Astrocyte (in vitro differentiated cells and primary cell): ENCODE measurements at places on chromosomes 11 and 22.

DNA sequence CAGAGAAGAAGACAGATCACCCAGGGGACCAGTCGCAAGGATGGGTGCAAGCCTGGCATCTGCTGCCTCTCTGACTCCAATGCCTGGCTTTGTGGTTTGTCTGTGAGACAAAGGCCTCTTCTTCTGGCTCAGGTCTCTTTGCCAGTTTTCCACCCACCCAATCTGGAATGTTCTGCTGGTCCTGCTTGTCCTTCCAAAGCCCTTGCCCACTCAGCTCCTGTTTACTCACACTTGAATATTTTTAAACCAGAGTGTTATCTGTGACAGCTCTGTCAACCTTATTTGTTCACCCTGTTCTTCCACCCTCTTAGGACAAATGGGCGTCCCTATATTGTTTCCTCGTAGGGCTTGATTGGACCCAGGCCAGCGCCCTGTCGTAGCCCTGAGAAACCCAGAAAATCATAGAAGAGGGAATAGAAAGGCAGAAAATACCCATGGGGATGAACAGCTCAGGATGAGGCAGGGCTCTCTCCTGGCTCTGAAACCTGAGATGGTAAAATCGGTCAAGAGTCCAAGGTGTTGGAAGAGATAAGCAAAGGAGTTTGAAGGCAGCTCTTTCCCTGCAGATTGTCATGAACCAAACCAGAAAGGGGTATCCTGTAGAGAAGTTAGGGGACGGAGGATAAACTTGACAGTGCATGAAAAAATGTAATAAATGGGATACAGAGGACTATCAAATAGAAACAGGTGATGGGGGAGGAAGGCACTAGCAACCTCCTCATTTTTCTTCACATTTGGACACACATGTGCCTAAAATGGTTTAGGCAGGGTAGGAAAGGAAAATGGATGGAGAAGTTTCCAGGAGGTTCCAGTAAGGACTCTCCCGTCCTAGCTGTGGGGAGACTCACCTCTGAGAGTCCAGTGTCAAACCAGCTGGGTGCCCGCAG lies 651 bp downstream of the CRYAB start:
- peaks cover 18% of the 10 kb centered on the region for H3K4me1 ChIP-seq
- peaks cover 5% of the 10 kb centered on the region for H3K27me3 ChIP-seq
- no peak overlapping the region for H3K27ac ChIP-seq
- no peak overlapping the region for H3K4me3 ChIP-seq
- no peaks in the 10 kb centered on the region for H3K36me3 ChIP-seq

- DNase-seq, result peak; percentile 60
- no peaks in the 10 kb centered on the region for H3K4me1 ChIP-seq
- no peak overlapping the region for H3K27ac ChIP-seq
- H3K27me3 ChIP-seq, result peaks cover 11% of the 10 kb centered on the region
- no peak overlapping the region for H3K4me3 ChIP-seq
Measured at GRCh38 chr22:37079668-37080171, 28.2 kb downstream of the KCTD17 start.

DNA sequence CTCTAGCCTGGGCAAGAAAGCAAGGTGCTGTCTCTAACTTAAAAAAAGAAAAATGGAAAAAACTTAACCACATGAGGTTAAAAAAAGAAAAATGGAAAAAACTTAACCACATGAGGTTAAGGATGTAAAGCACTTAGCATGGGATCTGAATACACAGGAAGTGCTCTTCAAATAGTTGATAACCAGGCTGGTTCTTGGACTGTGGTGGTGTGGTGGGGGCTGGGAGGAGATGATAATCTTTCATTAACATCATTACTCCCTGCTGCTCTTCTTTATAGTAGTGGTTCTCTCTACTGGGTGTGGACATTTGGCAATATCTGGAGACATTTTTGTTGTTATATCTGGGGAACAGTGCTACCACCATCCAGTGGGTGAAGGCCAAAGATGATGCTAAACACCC lies 88.4 kb downstream of the TTC17 start:
- no peaks in the 10 kb centered on the region for H3K27me3 ChIP-seq
- DNase-seq, result peak; percentile 2
- H3K27ac ChIP-seq, result no peak overlapping the region

GRCh38 chr11:12807621-12808020 lies 133.4 kb downstream of the TEAD1 start:
- H3K27ac ChIP-seq, result no peak overlapping the region
- no peaks in the 10 kb centered on the region for H3K27me3 ChIP-seq

- no peak overlapping the region for H3K4me3 ChIP-seq
- no peaks in the 10 kb centered on the region for H3K36me3 ChIP-seq
- DNase-seq, result no peak
- no peaks in the 10 kb centered on the region for H3K4me1 ChIP-seq
- H3K27me3 ChIP-seq, result no peaks in the 10 kb centered on the region
Measured at GRCh38 chr22:34972191-34972897, 93.6 kb upstream of the ISX start.

GRCh38 chr11:122178795-122179194 lies 62.8 kb upstream of the BLID start:
- H3K4me3 ChIP-seq, result peak overlapping the region; percentile 99
- H3K27ac ChIP-seq, result peak overlapping the region; percentile 97
- peaks cover 28% of the 10 kb centered on the region for H3K36me3 ChIP-seq

GRCh38 chr11:117197516-117198456 lies 1.4 kb upstream of the TAGLN start:
- peak overlapping the region; percentile 83 for H3K4me3 ChIP-seq
- peaks cover 28% of the 10 kb centered on the region for H3K4me1 ChIP-seq
- H3K27ac ChIP-seq, result peak overlapping the region; percentile 81
- peaks cover 5% of the 10 kb centered on the region for H3K36me3 ChIP-seq
- H3K27me3 ChIP-seq, result no peaks in the 10 kb centered on the region

DNA sequence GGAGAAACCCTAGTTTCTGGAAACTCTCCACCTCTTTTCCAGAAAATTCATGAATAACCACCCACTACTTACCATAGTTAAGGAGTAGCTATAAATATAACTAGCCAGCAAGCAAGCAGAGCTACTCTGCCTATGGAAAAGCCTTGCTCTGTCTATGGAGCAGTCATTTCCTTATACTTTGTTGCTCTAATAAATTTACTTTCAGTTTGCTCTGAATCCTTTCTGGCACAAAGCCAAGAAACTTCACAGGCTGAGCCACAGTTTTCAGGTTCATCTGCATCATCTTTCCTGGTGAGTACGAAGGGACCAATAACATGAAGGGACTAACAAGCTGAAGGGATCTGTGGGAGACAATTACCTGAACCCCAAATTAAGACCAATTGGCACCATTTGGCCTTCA lies 4.6 kb downstream of the OR4C45 start:
- no peak overlapping the region for H3K4me3 ChIP-seq
- DNase-seq, result no peak
- H3K36me3 ChIP-seq, result no peaks in the 10 kb centered on the region
- H3K4me1 ChIP-seq, result no peaks in the 10 kb centered on the region
- H3K27ac ChIP-seq, result no peak overlapping the region

GRCh38 chr11:130050257-130050656 lies 19.4 kb upstream of the APLP2 start:
- H3K27ac ChIP-seq, result no peak overlapping the region
- no peaks in the 10 kb centered on the region for H3K4me1 ChIP-seq
- peak; percentile 20 for DNase-seq
- no peaks in the 10 kb centered on the region for H3K36me3 ChIP-seq
- H3K4me3 ChIP-seq, result no peak overlapping the region
- peaks cover 7% of the 10 kb centered on the region for H3K27me3 ChIP-seq

- H3K27ac ChIP-seq, result no peak overlapping the region
- no peaks in the 10 kb centered on the region for H3K36me3 ChIP-seq
- DNase-seq, result no peak
Measured at GRCh38 chr22:47997612-47998011, 1235.2 kb downstream of the TBC1D22A start.

DNA sequence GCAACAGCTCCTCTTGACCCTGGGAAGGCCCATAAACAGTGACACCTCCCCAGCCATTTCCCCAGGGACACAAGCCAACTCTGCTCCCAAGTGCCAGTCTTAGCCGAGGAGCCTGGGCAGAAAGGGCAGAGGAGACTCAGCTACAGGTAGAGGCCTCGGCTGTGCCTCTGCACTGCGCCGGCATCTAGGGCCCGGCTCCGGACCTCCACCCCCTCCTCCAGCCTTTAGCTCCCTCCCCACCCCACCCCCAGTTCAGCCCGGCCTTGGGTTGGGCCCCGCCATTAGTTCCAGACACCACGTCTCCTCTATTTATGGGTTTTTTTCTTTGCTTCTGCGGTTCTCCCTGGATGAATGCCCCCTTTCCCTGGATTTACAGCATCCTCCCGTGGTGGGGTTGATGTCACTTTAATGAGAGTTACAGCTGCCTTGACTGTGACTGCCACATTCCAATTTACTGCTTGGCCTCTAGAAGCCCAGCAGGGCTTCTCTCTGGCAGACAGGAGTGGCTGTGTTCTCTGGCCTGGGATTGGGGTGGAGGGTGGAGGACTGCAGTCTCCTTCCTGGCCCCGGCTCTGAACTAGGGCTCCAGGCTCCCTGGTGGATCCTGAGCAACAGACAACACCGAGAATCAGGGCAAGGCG lies 13.5 kb upstream of the OAF start:
- H3K4me1 ChIP-seq, result no peaks in the 10 kb centered on the region
- H3K36me3 ChIP-seq, result no peaks in the 10 kb centered on the region
- no peak for DNase-seq
- no peak overlapping the region for H3K27ac ChIP-seq
- peaks cover 7% of the 10 kb centered on the region for H3K27me3 ChIP-seq

DNA sequence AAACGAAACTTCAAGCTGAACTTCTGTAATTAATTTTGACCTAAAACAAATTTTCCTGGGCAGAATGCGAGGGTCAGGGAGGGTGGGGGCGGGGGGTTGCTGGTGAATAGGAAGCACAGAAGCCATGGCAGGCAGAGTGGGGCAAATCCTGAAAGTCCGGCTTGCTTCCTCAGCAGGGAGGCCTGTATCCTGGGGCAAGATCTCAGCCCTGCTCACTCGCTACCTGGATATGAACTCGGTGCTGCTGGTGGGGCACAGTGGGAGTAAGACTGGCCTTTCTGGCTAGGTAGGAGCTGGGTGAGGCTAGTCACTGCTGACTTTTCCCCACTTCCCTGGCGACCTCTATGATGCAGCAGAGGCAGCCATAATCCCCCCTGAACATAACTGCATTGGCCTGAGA lies 168.9 kb upstream of the CHORDC1 start:
- H3K27ac ChIP-seq, result no peak overlapping the region
- H3K27me3 ChIP-seq, result no peaks in the 10 kb centered on the region
- no peaks in the 10 kb centered on the region for H3K36me3 ChIP-seq
- no peaks in the 10 kb centered on the region for H3K4me1 ChIP-seq
- no peak overlapping the region for H3K4me3 ChIP-seq

DNA sequence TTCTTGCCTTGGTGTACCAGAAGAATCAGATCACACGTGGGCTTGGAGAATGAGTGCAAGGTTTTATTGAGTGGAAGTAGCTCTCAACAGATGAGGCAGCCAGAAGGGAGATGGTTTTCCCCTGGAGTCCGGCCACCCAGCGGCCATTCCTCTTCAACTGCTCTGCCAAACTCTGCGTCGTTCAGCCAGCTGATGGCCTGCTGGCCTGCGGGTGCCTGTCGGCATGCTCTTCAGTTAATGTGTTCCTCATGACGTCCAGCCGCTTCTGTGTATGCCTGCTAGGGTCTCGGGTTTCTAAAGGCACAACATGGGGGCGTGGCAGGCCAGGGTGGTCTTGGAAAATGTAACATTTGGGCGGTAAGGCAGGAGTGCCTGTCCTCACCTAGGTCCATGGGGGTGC lies 487.9 kb upstream of the LRRC4C start:
- no peaks in the 10 kb centered on the region for H3K36me3 ChIP-seq
- DNase-seq, result no peak
- no peak overlapping the region for H3K27ac ChIP-seq
- H3K4me1 ChIP-seq, result no peaks in the 10 kb centered on the region

- peak overlapping the region; percentile 2 for H3K27ac ChIP-seq
- H3K4me1 ChIP-seq, result peaks cover 19% of the 10 kb centered on the region
- H3K4me3 ChIP-seq, result no peak overlapping the region
- no peak for DNase-seq
- H3K36me3 ChIP-seq, result no peaks in the 10 kb centered on the region
Measured at GRCh38 chr11:130165601-130166456, 6.2 kb downstream of the ST14 start.

GRCh38 chr11:132352497-132352896 lies 982.1 kb downstream of the NTM start:
- H3K36me3 ChIP-seq, result no peaks in the 10 kb centered on the region
- H3K27me3 ChIP-seq, result peaks cover 3% of the 10 kb centered on the region
- DNase-seq, result no peak

DNA sequence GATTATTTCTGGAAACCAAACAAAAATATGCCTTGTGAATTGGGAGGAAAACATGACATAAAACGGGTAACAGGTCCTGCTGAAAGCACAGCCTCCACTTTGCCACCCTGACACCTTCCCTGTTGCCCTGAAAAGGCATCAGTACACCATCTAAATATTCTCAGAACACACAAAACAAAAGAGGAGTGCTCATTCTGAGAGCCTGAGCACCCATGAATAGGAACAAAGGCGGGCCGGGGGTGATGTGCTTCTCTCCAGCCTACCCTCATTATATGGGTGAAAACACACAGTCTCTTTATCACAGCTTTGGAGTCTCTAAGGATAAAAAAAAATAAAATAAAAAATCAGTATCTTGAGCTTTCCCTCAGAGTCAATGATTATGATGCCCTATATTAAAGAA lies 19.7 kb downstream of the SCUBE2 start:
- H3K36me3 ChIP-seq, result no peaks in the 10 kb centered on the region
- H3K27me3 ChIP-seq, result no peaks in the 10 kb centered on the region
- H3K4me1 ChIP-seq, result no peaks in the 10 kb centered on the region
- no peak overlapping the region for H3K27ac ChIP-seq
- no peak for DNase-seq
- H3K4me3 ChIP-seq, result no peak overlapping the region
